T-helper 2 cell treated with Interferon-gamma antibody and Interleukin-4, amounts not matched to agents 100 ng/mL and 5 ng/mL, for 36 hours (primary cell): ENCODE measurements at places on chromosomes 7 and 10. TPM values are rescaled to one million over a fixed set of nuclear protein-coding genes. Genes with fewer than 3 reads are reported as not detected.

Gene MRLN
- not detected in 2 replicates for total RNA-seq

Gene ACTL6B
- not detected in 2 replicates for total RNA-seq

Gene FRMD4A
- total RNA-seq: 0.05 and 0.27 TPM in 2 replicates

Gene RELN
- not detected in 2 replicates for total RNA-seq

Gene DNAH11
- total RNA-seq: 1.2 and 1.9 TPM in 2 replicates

Gene EVX1
- total RNA-seq: not detected in 2 replicates

Gene FAM25C
- total RNA-seq: not detected in 2 replicates

Gene BHLHA15
- 0.34 TPM in 1 of 2 replicates, not detected in the other for total RNA-seq

Gene GRM3
- total RNA-seq: not detected in 2 replicates

Gene LRRC18
- not detected in 2 replicates for total RNA-seq

Gene TEX47
- not detected in 2 replicates for total RNA-seq

Gene NUTM2A
- total RNA-seq: 0.18 and 0.50 TPM in 2 replicates

Gene DRGX
- not detected in 2 replicates for total RNA-seq

Gene TMEM26
- total RNA-seq: not detected in 2 replicates

Gene CCDC172
- not detected in 2 replicates for total RNA-seq

Gene RET
- 0.18 and 0.30 TPM in 2 replicates for total RNA-seq

Gene C10orf143
- total RNA-seq: 3.9 and 4.9 TPM in 2 replicates

Gene RBM28
- total RNA-seq: 45.7 and 45.9 TPM in 2 replicates

Gene LRCH4
- 167 and 168 TPM in 2 replicates for total RNA-seq

Gene DNTT
- not detected in 2 replicates for total RNA-seq

Gene PON1
- not detected in 2 replicates for total RNA-seq

Gene LRRD1
- 0.11 TPM in 1 of 2 replicates, not detected in the other for total RNA-seq

Gene SNCG
- total RNA-seq: not detected in 2 replicates

Gene ASB15
- total RNA-seq: not detected in 2 replicates

Gene SEMA3D
- total RNA-seq: not detected in 2 replicates

Gene CALCR
- total RNA-seq: not detected in 2 replicates

Gene RASSF4
- total RNA-seq: 0.23 and 0.30 TPM in 2 replicates

Gene PUS7
- 17.4 and 18.0 TPM in 2 replicates for total RNA-seq

Gene CDHR3
- total RNA-seq: 2.7 and 3.6 TPM in 2 replicates

Gene RADIL
- total RNA-seq: 0.14 and 0.27 TPM in 2 replicates

Gene FAM237B
- total RNA-seq: not detected in 2 replicates

Gene BMS1
- 20.9 and 21.0 TPM in 2 replicates for total RNA-seq

Gene CALML3
- not detected in 2 replicates for total RNA-seq

Gene GJC3
- 0.14 and 0.16 TPM in 2 replicates for total RNA-seq

Gene PVRIG
- total RNA-seq: 46.2 and 49.9 TPM in 2 replicates

Gene COL17A1
- total RNA-seq: not detected in 2 replicates

Gene FOXI2
- not detected in 2 replicates for total RNA-seq

Gene SNX13
- total RNA-seq: 19.0 and 20.0 TPM in 2 replicates

Gene NPY4R2
- total RNA-seq: not detected in 2 replicates

Gene ODAD2
- total RNA-seq: 0.20 TPM in 1 of 2 replicates, not detected in the other

Gene CACNA2D1
- not detected in 2 replicates for total RNA-seq

Gene ELN
- total RNA-seq: not detected in 2 replicates

Gene POLR3A
- 21.9 and 24.2 TPM in 2 replicates for total RNA-seq

Gene FZD8
- total RNA-seq: 0.41 and 0.66 TPM in 2 replicates

Gene ABLIM1
- 125 and 127 TPM in 2 replicates for total RNA-seq

Gene DPYSL4
- total RNA-seq: 11.1 and 11.8 TPM in 2 replicates

Gene FBXL13
- not detected in 2 replicates for total RNA-seq

Gene CPEB3
- 1.7 and 1.8 TPM in 2 replicates for total RNA-seq

Gene MKI67
- 272 and 283 TPM in 2 replicates for total RNA-seq

Gene COL13A1
- not detected in 2 replicates for total RNA-seq

Gene MOGAT3
- not detected in 2 replicates for total RNA-seq

Gene KLF14
- total RNA-seq: not detected in 2 replicates

Gene SPDYE2
- total RNA-seq: not detected in 2 replicates

Gene TDRD1
- total RNA-seq: 0.09 and 0.23 TPM in 2 replicates

Gene HPS1
- total RNA-seq: 80.8 and 81.6 TPM in 2 replicates

Gene DEPP1
- total RNA-seq: 1.7 TPM in 2 replicates

Gene ZNF789
- total RNA-seq: 29.5 and 31.0 TPM in 2 replicates
